ENCODE measurements at places on chromosomes 12 and 14.

- no peak for DNase-seq
These were observed 78.4 kb downstream of the PAPOLA start for GRCh38 chr14:96580566-96580965.

DNA sequence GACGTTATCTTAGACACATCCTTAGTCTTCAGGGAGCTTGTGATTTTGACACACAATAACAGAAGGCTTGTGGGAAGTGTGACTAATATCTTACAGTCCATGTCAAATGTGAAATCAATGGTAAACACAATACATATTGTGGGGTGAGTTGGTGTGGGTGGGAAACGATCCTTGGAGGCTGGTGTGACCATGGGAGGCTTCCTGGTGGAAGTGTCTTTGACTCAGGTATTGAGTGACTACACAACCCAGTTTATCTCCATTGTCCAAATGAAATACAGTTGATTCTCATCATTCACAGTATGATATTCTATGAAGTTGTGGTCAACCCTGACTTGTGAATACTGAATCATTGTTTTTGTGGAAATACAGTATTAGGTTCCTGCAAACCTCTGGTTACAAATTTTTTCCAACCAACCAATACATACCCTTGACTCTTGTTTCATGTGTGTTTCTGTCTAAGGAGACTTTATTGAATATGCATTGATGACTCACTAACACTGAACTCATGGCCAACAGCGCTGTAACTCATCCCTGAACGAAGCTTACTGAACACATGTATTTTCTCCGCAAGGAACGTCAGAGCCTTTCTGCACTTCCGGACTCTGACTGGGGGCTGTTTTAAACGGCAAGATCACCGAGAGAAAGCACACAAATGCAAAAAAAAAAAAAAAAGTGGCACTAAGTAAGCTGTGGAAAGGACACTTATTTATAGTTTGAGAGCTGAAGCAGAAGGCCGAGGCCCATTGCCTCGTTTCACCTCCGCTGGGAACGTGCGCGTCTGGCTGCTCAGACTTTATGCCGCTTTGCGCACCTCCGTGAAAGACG, 59.0 kb downstream of the CLMN start:
- DNase-seq, result no peak

DNA sequence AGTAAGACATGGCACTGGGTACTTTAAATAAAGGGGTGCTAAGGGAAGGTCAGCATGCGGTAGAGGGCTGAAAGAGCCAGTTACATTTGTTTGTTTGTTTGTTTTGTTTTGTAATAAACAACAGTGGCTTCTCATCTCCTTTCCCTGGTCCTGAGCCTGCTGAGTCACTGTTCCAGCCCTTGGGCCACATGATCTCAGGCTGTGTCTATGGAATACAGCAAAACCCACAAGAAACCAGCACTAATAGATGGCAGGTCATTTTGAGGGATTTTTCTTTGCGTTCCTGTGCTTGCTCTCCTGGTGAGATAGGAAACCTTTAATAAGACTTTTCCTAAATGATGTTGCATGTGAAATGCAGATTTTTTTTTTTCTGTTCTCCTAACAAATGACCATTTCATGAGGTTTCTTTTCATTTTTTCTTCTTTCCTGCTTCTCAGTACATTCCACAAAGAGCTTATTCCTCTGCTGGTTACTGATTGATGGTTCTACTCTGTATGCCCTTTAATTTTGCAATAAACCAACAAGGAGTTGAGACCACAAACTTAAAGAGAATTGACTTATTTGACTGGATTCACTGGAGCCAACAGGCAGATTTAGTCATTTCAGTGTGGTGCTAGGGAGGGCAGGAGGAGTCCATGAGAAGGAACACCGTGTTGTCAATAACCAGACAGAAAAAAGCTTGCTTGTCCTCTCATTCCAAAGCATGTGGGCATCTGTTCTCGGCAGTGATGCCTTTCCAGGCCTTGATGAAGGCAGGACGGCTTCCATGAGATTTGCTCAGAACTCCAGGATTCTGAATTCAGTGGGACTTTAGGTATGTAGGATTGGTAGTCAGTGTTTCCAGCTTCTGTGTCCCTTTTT, 459.2 kb downstream of the RAD51B start:
- DNase-seq, result no peak

GRCh38 chr12:85616201-85616600, 220.0 kb downstream of the RASSF9 start:
- DNase-seq, result no peak

GRCh38 chr12:19440019-19440858, 947 bp downstream of the AEBP2 start:
- peak; percentile 50 for DNase-seq

- no peak for DNase-seq
These were observed 1.8 kb upstream of the FAM222A start for GRCh38 chr12:109711596-109712461.

- no peak for DNase-seq
These were observed 22.4 kb upstream of the KCNK13 start for GRCh38 chr14:90039253-90040010.

GRCh38 chr12:48856379-48856778, 4.4 kb upstream of the DDX23 start:
- no peak for DNase-seq

- DNase-seq, result no peak
These were observed 8.5 kb downstream of the SLC38A1 start for GRCh38 chr12:46260124-46260912.

DNA sequence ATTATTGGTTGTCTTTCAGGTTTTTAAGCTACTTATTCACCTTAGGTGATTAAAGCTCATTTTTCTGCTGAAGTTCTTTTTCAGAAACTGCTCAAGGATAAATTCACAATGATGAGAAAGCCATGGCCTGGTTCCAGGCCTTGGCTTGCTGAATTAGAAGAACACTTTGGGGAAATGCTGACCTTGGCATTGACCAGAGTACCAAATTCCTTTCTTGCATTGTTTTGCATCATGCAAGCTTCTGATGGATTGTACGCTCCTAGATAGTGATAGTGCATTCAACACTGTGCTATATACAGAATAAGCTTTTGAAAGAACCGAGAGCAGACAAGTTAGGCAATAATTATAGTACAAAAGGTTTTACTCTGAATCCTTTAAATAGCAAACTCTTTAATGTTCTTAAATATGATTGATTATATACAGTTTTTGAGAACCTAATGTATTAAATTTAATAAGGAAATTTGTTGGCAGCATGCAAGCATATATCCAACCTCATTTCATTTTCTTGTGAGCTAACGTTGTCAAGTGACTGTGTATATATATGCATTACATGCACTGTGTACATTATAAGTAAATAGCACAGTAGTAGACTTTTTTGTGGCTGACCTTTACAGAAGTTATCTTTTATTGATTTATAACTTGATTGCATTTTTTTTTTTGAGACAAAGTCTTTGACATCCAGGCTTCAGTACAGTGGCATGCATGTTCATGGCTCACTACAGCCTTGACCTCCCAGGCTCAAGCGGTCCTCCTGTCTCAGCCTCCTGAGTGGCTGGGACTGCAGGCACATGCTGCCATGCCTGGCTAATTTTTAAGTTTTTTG, 99.2 kb downstream of the DIP2B start:
- DNase-seq, result no peak

DNA sequence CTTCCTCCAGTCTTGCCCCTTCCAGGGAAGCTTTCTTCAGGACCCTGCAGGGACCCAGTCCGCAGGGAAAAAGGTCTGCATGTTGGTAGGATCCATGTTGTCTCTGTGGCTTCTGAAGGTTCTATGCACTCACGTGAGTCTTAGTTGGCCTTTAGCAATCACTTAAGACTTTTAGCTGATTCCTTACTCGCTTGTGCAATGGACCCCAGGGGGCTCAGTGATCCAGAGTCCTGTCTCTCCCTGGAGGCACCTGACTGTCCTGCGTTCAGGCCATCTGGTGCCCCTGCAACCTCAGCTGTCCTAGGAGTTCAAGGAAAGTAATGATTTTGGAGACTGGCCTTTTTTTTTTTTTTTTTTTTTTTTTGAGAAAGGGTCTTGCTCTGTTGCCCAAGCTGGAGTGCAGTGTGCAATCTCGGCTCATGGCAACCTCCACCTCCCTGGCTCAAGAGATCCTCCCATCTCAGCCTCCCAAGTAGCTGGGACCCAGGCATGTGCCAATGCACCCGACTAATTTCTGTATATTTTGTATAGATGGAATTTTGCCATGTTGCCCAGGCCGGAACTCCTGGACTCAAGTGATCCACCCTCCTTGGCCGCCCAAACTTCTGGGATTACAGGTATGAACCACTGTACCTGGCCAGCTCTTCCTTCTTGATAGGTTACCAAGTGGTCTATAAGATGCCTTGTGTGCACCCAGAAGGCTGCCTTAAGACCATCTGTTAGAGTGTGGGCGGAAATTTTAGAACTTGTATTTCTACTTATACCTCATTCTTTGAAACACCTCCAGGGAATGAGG, 4.6 kb downstream of the IFI27L2 start:
- no peak for DNase-seq

DNA sequence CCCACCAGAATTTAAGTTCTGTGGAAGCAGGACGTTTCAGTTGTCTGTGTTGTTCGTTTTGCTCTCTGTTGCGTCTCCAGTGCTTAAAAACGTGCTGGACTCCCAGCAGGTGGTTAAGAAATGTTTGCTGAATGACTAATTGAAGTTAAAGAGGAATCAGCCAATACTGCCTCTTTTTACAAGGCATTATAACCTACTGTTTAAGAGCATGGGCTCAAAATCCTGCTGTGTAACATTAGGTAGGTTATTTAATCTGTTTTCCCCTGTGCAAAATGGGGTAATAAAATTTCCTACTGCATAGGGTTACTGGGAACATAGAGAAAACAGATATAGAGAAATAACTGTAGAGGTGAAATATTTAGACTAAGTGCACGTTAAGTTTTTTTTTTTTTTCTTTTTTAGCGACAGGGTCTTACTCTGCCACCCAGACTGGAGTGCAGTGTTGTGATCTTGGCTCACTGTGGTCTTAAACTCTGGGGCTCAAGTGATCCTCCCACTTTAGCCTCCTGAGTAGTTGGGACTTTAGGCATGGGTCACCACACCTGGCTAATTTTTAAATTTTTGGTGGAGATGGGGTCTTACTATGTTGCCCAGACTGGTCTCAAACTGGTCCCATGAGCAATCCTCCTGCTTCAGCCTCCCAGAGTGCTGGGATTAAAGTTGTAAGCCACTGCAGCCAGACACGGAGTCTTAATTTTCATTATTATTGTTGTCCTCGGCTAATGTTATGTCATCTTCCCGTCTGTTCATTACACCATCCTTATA, 139.4 kb upstream of the PRICKLE1 start:
- DNase-seq, result no peak

GRCh38 chr12:3375326-3375725, 115.7 kb upstream of the PRMT8 start:
- DNase-seq, result no peak

GRCh38 chr14:64935508-64935907, 7.0 kb downstream of the GPX2 start:
- DNase-seq, result no peak

DNA sequence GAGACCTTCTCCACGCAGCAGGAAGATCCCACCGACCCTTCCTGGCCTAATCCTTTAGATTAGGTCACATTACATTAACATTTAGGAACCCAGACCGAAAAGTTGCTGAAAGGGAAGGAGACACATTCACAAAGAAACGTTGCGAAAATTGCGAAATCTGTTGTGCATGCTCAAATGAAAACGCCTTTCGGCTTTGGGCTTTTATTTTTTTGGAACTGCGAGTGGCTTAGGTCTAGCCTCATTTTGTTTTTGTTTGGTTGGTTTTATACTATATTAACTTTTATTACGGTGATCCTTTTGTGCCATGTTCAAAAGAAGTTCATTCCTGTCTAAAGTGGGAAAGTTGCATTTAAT, 1.5 kb downstream of the MYF6 start:
- no peak for DNase-seq

DNA sequence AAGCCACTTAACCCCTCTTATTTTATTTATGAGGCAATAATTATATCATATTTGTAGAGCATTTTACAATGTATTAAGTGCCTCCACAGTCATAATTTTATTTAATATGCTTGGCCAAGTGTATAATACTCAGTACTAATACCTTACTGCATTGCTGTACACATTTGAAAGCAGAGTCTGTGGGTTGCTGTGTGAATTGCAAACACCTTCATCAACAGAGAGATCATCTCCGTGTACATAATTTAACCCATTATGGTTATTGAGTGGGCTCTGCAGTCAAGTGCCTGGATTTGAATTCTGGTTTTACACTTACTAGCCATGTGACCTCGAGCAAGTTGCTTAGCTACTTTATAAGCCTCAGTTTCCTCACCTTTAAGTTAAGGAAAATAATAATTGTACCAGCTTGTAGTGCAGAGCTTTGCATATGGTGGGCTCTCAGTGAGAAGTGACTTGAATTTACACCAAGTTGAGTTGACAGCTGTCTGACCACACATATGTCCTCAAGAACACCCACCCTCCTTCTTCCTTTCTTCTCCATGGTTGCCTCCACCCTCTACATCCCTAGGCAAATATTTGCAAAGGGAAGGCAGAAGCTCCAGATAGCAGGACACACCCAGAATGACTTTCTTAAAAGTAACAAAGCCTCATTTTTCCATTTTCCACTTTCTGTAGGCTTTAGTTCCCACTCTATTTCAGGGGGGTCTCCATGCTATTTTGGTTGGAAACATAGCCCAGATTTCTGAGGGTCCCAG, 12.3 kb downstream of the CRACR2A start:
- DNase-seq, result no peak

DNA sequence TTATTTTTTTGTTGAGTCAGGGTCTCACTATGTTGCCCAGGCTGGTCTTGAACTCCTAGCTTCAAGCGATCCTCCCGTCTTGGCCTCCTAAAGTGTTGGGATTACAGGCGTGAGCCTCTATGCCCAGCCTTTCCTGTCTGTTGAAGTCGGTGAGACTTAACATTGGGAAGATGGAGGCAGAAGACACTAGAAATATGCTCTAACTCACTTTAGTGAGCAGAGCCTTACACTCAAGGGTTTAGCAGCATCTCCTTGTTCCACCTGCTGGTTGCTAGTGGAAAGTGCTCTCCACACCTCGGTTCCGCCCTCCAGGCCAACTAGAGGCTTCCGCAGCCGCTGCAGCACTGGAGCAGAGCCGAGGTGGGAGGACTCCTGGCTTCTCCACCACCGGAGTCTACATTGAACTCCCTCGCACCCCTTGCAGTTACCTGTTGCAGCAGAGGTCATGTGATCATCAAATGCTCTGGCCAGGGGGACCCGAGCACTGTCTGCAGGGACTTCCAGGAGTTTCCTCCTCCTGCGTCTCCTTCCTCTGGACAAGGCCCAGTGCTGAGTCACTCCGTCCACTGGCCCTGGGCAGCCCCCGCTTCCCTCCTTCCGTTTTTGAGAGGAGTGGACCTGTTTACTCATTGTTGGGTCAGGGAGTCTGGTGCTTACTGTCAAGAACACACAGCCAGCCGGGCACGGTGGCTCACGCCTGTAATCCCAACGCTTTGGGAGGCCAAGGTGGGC, 9.4 kb upstream of the HVCN1 start:
- DNase-seq, result peak; percentile 56

DNA sequence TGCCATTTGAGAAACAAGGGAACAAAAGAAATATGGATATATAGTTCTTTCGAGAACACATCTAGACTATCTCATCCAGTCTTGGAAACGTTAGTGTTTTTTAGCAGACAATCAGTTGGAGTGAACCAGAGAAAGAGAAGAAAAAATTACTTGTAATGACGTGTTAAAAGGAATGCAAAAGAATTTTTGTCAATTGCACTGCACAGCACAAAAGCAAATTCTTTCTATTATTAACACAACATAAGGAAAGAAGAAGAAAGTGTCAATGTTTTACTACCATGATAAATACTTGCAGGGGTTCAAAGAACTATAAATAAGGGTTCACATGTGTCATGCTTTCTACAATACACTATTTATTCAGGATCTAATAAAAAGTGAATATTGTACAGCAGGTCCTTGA, 27.5 kb upstream of the GSG1 start:
- no peak for DNase-seq

- DNase-seq, result no peak
These were observed 50.2 kb upstream of the CCND2 start for GRCh38 chr12:4223273-4223845.

Data from activated CD4-positive, alpha-beta T cell treated with anti-CD3 and anti-CD28 coated beads for 24 hours (primary cell).